Dorsolateral prefrontal cortex (tissue), 122 donors: ENCODE measurements at places on chromosomes 12 and 14.

GRCh38 chr12:2286047-2286446, 233.3 kb downstream of the CACNA1C start:
- no peak for DNase-seq

GRCh38 chr12:115740586-115741155, 536.8 kb downstream of the MED13L start:
- no peak for DNase-seq

GRCh38 chr14:100032738-100033137, 32.5 kb upstream of the EVL start:
- DNase-seq: no peak

GRCh38 chr12:53791735-53792326, 40.1 kb upstream of the CISTR start:
- DNase-seq: no peak

- DNase-seq: no peak
Measured at GRCh38 chr12:71686658-71687025, 760 bp downstream of the TMEM19 start.
